Stimulated activated CD4-positive, alpha-beta T cell treated with anti-CD3 and anti-CD28 coated beads, TNF-alpha, amount 100 ng/mL, for 1 hour (primary cell): ENCODE measurements at places on chromosomes 13 and 19.

DNA sequence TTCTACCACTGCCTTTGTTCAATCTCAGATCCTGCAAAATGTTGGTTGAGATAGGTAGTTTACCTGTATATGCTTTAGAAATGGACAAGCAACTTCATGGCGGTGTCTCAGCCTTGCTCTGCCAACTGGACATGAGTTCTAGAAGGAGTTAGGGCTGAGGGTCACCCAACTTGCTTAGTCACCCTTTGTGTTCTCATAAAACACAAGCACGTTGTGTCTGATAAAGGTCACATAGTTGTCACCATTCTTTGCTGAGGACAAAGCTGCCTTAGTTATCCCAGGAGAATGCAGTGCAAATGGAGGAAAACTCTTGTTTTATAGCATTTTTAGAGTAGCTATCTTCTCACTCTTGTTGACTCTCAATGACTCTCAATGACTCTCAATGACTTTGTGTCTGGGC lies 218.4 kb upstream of the TMTC4 start:
- no peak for DNase-seq

GRCh38 chr19:898663-899062 lies 5.4 kb downstream of the RNU6-9 start:
- DNase-seq, result no peak

DNA sequence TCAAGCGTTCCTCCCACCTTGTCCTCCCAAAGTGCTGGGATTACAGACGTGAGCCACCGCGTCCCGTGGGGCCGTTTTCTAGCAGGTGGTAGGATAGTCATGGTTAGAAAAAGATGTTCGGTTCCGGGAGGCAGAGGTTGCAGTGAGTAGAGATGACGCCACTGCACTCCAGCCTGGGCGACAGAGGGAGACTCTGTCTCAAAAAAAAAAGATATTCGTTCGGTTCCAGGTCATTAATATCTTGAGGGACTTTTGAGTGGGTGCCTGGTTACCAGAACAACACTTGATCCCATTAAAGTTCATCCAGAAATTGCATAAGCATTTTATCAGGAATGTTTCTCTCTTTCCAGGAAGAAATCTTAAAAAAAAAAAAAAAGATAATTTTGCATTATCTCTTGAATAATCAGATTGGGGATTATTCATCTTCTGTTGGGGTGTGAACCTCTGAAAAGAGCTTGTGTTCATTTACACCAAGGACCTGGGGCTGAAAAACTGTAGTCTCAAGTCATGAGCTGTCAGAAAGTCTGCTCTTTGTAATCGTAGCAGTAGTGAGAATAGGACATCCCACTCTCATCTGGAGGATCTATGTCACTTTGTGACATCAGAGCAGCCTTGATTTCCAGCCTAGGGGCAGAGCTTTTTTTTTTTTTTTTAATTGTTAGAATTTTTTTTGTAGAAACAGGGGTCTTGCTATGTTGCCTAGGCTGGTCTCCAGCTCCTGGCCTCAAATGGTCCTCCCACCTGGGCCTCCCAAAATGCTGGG lies 1.0 kb upstream of the ETHE1 start:
- no peak for DNase-seq

- no peak for DNase-seq
Measured at GRCh38 chr13:22061806-22062391, 391.0 kb downstream of the FGF9 start.

DNA sequence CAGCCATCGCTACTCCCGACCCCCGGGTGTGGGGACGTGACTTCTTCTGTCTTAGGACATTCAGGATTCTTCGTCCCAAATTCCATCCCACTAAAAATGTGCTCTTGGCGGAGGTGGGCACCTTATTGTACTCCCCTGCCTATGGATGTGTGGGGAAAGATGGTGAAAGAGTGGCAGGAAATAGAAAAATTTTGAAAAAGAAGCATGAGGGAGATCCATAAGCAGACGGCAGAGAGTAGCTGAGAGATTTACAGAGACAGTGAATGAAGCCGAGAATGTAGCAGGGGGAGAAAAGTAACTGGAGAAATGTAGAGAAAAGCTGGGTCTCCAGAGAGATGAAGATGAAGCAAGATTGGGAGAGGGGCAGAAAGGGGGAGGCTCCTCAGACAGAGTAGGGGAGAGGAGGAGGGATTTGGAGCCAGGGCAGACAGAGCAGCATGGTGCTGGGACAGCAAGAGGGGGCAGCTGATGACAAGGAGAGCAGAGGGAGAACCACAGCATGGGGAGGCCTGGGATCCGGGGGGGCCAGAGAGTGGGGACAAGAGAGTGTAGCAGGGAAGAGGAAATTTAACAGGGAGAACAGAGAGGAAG lies 843 bp downstream of the ZNF610 start:
- DNase-seq, result no peak

DNA sequence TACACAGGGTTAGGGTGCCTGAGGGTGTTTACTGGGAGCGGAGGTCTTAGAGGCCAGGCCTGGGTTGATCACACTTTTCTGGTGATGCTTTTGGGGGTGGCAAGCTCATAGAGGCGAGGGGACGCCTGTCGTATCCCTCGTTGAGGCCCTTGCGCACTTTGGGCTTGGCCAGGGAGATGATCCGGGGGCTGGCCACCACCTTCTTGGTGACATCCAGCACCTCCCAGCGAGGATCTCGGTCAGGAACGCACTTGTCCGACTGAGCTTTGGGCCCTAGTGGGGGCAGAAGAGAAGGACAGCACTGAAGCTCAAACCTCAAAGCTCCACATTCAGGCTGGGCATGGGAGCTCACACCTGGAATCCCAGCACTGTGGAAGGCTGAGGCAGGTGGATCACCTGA lies 17.6 kb upstream of the MIER2 start:
- no peak for DNase-seq

- DNase-seq, result no peak
Measured at GRCh38 chr19:49560358-49560900, 19.9 kb downstream of the NOSIP start.

- DNase-seq, result no peak
Measured at GRCh38 chr13:111625526-111626315, 305.3 kb downstream of the TEX29 start.

DNA sequence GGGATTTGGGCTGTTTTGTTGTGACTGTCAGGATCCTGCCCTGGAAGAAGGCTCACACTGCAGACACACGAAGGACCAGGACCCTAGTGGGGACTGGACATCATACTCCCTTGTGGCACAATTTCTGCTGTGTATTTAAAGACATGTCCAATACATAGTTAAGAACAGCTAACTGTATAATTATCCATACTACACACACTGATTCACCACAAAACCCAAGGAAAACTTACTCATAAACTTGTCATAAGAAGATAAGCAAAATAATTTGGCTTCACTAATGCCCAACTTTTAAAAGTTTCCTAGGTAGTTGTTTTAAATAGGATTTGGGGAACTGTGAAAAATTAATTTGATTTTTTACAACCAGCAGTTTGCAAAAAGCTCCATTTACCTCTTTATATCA lies 46.1 kb downstream of the LATS2 start:
- DNase-seq, result no peak
